Activated gamma-delta T cell treated with Interleukin-2 at 50 U/mL for 16 hours (primary cell): ENCODE measurements at places on chromosomes 1 and 21.

DNA sequence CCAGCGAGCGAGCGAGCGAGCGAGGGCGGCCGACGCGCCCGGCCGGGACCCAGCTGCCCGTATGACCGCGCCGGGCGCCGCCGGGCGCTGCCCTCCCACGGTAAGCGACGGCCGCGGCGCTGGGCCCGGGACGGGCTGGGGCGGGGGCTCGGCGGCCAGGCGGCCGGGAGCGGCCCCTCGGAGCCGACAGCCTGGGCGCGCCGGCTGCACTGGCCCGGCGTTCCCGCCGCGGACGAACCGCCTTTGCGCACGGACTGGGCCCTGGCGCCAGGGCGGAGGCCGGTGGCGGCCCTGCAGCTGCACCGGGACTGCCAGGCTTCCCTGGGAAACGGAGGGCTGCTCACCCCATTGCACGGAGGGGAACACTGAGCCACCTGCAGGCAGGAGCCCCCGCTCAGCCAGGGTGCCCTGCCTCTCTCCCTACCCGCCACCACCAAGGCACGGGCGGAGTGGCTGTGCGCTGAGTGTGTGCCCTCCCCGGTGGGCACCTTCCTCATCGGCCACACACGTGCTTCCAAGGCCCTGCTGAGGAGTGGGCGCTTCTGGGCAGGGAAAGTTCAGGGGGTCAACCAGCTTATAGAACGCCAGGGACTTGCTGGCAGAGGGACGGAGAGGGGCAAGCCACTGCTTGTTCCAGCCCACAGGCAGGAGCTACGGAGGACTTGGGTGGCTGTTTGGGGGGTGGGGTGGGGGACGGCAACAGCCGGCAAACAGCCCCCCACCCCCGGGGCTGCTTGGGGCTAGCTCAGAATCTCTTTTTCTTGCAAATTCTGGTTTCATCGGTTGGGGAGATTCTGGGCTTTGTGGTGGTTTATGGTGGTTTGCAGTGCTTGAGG, 532 bp downstream of the CSF1 start:
- no peak for DNase-seq

GRCh38 chr1:158972841-158973240, 36.9 kb upstream of the IFI16 start:
- DNase-seq, result no peak

- no peak for DNase-seq
Measured at GRCh38 chr1:190832511-190832910, 354.8 kb upstream of the BRINP3 start.

- no peak for DNase-seq
Measured at GRCh38 chr1:54396261-54396933, 9.8 kb downstream of the SSBP3 start.
